ENCODE measurements at places on chromosomes 3 and 15. TPM values are rescaled to one million over a fixed set of nuclear protein-coding genes. Genes with fewer than 3 reads are reported as not detected.

DNA sequence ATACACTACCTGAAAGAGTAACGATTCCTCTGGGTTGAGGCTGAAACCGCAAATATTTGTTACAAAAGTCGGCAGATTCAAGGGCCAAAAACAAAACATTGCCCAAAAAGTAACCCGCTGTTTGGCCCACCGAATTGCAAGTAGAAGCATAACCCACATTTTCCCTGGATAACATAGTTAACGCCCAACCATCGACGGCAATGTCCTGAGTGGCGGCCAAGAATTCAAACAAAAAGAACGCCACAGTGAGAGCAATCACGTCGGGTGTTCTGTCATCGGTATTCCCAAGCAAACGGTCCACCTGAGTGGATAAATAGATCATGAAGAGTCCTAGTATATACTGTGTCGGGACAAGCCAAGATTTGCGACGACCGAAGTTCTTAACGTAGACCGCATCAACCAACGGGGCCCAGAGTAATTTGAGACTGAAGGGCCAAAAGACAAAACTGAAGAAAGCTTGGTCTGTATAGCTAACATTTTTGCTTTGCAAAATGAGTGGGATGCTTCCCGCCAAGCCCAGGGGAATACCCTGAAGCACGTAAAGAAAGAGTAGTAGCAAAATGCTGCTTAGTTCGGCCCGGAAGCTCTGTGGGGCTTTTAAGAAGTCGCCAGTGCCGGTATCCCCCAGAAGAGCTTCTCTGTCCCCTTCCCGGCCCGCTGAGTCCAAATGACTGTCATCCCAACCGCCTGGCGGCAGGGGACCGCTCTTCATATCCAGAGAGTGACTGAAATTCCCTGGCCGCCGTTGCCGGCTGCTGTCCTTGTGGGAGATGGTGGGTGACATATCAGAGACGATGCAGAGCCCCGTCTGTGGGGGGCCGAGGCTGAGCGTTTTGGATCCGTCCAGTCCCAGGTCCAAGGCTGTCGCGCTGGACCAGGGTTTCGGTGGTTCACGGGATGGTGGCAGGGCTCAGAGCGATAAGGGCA, 750 bp downstream of the SLC33A1 start:
- no peak for DNase-seq

GRCh38 chr15:64138331-64138941, 13.1 kb upstream of the SNX22 start:
- no peak for DNase-seq

- DNase-seq: peak; percentile 53
These were observed 984 bp upstream of the RPP25 start for GRCh38 chr15:74957476-74958035.

GRCh38 chr3:130738241-130738640, 8.4 kb downstream of the PIK3R4 start:
- no peak for DNase-seq

DNA sequence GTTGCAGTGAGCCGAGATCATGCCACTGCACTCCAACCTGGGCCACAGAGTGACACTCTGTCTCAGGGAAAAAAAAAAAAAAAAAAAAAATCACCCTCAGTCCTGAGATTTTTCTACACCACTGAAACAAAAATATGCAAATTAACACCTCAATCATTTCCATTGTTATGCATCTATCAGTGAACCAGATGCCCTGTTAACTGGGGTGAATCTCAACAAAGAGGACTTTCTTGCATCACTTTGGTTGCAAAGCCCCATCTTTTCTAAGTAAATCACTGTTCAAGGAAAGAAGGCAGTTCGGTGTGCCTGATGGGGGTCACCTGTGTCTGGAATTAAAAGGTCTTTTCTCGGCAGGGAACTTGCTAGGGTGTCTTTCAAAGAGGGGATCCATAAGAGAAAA, 421.6 kb downstream of the EPHB1 start:
- no peak for DNase-seq

The ALDH1L1 gene
- total RNA-seq: 0.90 TPM

DNA sequence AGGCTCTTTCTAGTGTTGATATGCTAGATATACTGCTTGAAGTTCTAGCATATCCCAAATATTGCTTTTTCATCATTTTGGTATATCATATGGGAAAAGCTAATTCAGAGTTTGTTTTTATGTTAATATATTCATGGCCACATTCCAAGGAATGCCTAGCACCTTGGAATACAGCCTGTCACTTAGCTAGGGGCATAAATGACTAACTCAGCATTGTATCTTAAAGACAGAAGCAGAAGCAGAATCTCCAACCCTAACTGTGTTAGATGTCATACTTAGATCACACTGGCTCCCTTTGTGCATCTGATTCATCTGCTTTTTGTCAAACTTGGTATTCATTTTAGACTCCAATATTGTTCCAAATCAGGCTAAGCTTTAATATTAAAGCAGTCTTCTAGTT, 130.8 kb upstream of the TSPAN3 start:
- no peak for DNase-seq

GRCh38 chr3:23455775-23456174, 252.6 kb downstream of the UBE2E2 start:
- DNase-seq: no peak

GRCh38 chr3:52433328-52433995, 11.4 kb downstream of the SEMA3G start:
- peak; percentile 20 for DNase-seq

DNA sequence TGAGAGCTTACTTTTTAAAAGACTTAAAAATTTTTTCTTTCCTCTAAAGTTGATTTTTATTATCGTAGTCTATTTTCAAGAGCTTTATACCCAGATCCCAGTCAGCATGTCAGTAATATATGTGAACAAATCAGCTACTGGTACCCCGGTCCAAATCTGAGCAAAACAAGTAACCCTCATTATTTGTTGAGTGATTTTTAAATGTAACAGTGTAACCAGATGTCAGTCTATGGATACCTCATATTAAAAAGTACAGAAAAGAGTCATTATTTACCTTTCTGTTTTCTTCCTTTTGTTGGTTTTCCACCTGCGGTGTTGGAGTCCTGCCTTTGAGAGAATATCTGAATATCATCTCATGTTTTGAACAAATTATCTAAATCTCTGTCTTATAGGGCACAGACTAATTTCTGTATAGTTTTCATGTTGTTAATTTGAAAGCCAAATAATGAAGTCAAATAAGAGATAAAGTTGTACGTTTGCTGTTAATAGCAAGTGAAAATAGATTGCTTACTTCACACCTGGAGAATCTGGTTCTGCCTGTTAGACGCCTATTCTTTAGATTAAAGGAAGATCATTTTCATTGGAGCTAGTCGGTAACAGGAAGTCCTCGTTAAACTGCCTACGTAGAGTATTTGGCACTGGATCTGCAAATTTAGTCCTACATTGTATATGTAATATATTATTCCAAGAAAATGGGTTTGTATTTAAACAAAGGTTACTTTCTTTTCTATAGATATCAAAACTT, at the start of gene STX19:
Gene STX19, minus strand, starts transcription at position 505 of the 745 bp plus-strand sequence. CDS start 13,328 bp downstream, outside the sequence.
- no peak for DNase-seq

The TIGIT gene
- total RNA-seq: not detected

GRCh38 chr3:70824773-70825172, 512.3 kb upstream of the MDFIC2 start:
- no peak for DNase-seq

- no peak for DNase-seq
These were observed 27.4 kb downstream of the PHC3 start for GRCh38 chr3:170154084-170154483.

The ITIH1 gene
- total RNA-seq: not detected

The GPR62 gene
- 0.33 TPM for total RNA-seq

All from H9 (cell line).